ENCODE measurements at places on chromosomes 2 and 18.

DNA sequence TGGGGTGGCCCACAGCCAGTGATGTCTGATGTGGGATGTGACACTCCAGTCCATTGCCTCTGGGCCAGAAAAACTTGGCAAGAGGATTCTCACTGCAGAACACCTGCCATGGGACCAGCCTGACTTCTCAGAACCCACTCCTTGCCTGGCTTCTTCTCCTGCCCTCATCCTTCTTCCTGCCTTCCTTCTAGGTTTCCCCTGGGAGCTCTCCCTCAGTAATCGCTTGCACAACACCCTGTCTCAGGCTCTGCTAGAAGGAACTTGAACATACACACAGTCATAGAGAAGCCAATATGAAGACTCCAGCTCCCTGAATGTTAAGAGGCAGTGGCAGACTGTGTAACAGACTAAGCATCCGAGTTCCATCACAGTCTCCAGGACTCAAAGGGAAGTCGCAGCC lies 4.3 kb upstream of the COL6A3 start:
- no peak for DNase-seq

DNA sequence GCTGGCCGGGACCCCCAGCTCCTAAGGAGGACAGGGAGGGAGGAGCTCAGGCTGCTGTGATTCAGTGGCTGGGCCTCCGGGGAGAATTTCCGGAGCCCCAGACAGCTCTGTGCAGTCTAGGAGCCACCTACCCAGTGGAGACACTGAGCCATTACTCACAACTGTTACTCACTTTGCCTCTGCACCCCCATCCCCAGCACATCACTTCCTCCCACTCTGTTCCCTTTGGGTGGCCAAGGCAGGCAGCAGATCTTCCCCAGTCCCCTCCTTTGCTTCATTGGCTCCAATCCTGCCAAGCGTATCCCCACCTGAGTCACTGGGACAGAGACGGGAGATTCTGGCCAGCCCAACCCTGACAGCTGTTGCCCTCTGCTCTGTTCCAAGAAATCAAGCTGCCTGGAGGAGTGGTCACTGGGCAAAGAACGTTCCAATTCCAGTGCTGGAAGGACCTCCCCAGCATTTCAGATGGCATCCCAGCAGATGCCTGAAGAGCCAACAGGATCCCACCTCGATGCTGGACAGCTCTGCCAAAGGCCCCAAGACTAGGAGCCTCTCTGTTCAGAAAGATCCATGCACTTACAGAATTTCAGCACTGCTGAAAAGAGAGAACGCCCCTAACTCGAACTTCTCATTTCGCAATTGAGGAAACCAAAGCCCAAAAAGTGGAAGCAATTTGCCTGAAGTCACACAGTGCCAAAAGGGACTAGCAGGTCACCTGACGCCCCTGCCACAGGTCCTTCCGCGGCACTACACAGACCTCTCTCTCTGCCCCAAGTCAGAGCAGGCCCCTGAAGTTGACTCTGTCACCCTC lies 68.3 kb downstream of the TNS1 start:
- DNase-seq = peak; percentile 96

- DNase-seq = peak; percentile 99
Observed at GRCh38 chr2:55051026-55051866, 995 bp upstream of the RTN4 start.

GRCh38 chr2:112985090-112985489 lies 7.3 kb downstream of the IL36G start:
- no peak for DNase-seq

DNA sequence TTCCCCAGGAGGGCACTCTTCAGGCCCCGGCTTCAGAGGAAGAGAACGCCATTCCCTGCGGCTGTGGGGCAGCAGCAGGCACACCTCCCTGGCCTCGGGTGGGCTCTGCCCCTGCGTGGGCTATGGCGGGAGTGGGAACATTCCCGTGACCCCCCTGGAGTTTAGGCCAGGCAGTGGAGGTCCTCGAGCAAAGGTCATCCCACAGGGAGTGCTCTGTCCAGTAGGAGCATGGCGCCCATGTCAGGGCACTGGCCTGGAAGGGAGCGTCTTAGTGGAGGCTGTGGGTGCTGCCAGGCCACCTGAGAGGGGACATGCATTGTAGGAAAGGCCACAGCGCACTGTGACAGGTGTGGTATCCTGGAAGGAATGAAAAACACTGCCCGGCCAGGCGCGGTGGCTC lies 9.2 kb upstream of the NFATC1 start:
- no peak for DNase-seq

GRCh38 chr2:9769171-9770005 lies 73.9 kb upstream of the TAF1B start:
- DNase-seq = no peak

- peak; percentile 90 for DNase-seq
Observed at GRCh38 chr2:164992818-164993217, 37.5 kb upstream of the SLC38A11 start.

- DNase-seq = no peak
Observed at GRCh38 chr2:119792907-119793312, 33.2 kb downstream of the PTPN4 start.

GRCh38 chr18:59744271-59744721 lies 47.1 kb upstream of the CCBE1 start:
- DNase-seq = peak; percentile 96

DNA sequence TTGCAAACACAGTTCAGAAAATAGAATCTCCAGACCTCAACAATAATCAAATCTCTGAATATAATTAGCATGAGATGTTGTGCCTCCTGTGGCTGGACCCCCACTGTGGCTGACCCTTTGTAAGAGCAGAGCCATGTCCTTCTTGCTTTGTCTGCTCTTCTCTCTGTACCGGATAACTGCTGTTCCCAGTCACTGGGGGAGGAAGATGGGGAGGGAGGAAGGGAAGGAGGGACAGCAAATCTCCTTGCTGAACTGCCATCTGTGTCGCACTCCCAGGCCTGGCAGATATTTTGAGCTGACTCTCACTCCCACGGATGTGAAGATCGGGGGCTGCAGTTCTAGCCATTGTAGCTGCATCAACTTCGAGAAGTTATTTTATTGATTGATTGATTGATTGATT lies 319.0 kb upstream of the CXCR4 start:
- no peak for DNase-seq

DNA sequence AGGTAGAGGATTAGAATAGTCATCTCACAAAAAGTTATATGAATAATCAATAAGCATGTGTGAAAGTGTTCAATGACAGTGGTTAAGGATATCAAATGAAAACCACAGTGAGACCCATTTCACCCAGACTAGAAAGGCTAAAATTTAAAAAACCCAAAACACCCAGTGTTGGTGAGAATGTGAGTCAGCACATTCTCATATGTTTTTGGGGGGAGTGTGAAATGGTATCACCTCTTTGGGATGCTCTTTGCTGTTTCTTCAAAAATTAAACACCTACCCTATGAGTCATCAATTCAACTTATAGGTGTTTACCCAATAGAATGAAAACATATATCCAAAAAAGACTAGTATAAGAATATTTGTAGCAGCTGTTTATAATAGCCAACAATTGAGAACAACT lies 69.8 kb downstream of the MAP3K20 start:
- no peak for DNase-seq

DNA sequence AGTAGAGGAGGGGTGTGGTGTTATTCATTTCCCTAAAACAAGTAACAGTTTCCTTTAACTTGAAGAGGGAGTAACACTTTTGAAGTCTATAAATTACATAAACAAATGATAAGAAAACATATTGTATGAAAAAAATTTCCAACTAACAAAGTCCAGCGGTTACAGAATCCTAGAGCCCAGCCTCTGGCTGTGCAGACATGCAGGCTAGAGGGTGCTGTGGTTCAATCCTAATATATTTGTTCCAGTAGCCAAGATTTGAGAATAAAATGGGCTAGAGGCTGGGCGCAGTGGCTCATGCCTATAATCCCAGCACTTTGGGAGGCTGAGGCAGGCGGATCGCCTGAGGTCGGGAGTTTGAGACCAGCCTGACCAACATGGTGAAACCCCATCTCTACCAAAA lies 56.9 kb downstream of the WDR75 start:
- peak; percentile 18 for DNase-seq

DNA sequence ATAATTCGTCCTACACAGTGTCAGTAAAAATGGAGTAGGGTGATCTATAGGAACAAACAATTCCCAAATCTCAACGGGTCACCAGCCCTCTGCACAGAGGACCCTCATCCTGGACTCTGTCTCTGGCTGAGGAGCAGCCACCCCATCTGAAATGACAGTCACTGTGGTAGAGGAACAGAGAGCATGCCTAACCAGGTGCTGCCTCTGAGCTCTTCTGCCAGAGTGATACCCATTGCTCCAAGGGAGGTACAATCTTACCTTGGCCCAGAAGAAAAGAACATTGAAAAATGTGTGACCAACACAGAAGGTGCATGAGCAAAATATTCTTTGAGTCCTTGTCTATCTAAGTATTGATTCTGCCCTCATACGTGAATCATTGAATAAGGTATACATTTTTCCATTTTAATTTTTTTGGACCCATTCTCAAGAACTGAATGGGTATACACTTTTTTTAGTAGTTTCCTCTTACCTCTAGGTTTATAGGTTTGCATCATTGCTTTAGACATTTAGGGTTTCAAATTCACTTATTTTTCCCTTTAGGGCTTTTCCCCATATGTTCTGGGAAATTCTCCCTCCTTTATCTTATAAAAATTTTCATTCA lies 8.7 kb downstream of the SP140 start:
- DNase-seq = no peak

DNA sequence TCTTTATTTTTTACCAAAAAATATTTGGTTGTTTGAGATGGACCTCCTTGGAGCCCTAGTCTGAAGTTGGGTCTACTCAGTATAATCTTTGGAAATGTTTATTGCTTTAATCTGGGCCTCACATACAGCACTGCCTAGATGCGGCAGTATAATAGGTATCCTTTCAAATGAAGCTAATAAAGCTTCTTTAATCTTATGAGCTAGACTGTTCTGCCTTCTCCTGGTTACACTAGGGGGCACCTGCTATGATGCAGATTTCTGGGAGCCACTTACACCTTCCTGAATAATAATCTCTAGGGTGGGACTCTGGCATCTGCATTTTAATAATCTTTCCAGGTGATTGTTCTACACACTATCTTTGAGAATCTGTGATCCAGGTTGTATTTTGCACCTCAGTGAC lies 169.7 kb upstream of the SESTD1 start:
- no peak for DNase-seq

Measured in iris pigment epithelial cell (primary cell).